Effector CD4-positive, alpha-beta T cell (primary cell): ENCODE measurements at places on chromosomes 1 and 21.

DNA sequence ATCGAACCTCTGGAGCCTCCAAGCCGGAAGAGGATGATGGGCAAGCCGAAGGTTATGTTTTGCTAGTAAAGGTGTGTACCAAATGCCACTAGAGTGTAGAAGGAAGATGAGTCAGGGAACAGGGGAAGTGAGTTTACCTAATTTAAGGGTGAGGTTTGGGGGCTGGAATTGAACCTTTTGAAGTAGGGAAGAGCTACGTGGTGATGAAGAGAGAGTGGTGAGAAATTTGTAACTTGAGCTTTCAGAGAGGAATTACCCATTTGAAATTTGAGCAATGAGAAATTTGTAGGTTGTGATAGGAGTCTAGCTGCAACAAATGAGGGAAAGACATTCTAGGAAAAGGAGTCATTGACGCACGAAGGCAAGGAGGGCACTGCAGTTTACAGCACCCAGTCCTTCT lies 70.0 kb upstream of the TENT5C start:
- DNase-seq, result no peak

GRCh38 chr1:46562498-46562897 lies 11.1 kb upstream of the KNCN start:
- no peak for DNase-seq

DNA sequence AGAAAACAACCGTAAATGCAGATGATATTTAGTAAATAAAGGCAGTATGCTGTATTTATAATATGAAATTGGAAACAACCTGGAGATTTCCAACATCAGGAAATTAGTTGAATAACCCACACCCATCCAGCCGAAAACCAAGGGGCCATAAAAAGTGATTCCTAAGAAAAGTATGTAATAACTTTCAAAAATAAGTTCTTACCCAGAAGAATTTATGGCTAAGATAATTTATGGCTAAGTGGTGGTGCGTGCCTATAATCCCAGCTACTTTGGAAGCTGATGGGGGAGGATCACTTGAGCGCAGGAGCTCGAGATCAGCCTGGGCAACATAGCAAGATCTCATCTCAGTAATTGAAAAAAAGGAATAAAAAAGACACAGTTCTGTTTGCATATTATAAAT lies 43.2 kb downstream of the TMCO4 start:
- DNase-seq, result no peak

- no peak for DNase-seq
These were observed 95.3 kb upstream of the DISP3 start for GRCh38 chr1:11383553-11384169.

- DNase-seq, result no peak
These were observed 379.5 kb upstream of the USP24 start for GRCh38 chr1:55594701-55595100.

GRCh38 chr1:41347276-41347675 lies 14.0 kb upstream of the FOXO6 start:
- no peak for DNase-seq
